ENCODE measurements at places on chromosomes 3 and 15.

DNA sequence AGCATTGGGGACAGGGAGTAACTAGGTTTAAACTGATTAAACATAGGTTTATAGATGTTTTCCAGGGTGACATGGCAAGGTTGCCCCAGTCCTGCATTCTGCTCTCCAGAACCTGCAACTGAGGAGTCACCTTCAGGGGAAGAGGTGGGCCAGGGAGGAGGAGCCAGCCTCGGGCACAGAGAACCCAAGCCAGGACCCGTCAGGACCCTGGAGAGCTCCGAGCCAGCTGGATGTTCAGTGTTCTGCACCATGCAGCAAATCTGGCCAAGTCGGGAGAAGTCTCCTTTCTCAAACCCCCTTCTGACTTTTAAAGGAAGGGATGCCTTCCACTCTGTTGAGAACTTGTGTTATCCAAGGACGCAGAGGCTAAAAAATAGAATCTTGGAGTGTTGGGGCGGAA is 62.1 kb upstream of the SLC6A11 start:
- no peak for DNase-seq

GRCh38 chr3:152496716-152497115 is 228.0 kb downstream of the MBNL1 start:
- no peak for DNase-seq

GRCh38 chr3:32238453-32239306 is at the start of gene CMTM8:
TSS of gene CMTM8 (plus strand) at chr3:32238680. CDS start at chr3:32238973, 293 bp downstream.
- peak; percentile 19 for DNase-seq

DNA sequence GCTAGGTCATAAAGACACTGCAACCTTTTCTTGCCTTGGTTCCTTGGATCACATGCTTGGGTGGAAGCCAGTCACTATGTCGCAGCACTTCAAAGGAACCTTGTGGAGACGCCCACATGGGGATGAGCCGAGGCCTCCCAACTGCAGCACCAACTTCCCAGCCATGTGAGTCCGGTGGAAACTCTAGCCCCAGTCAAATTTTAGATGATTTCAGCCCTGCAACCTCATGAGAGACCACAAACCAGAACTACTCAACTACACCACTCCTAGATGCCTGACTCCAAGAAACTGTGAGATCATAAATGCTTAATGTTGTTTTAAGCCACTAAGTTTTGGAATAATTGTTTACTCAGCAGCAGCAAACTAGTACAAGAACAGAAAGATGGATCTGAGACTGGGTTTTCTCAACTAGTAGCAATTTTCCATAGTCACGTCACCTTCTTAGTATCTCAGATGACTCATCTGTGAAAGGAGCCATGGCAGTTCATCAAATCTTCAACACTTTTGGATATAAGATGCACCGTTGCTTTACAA is 86.5 kb downstream of the MB21D2 start:
- no peak for DNase-seq

GRCh38 chr3:50193286-50193685 is 1.9 kb downstream of the GNAT1 start:
- DNase-seq, result no peak

DNA sequence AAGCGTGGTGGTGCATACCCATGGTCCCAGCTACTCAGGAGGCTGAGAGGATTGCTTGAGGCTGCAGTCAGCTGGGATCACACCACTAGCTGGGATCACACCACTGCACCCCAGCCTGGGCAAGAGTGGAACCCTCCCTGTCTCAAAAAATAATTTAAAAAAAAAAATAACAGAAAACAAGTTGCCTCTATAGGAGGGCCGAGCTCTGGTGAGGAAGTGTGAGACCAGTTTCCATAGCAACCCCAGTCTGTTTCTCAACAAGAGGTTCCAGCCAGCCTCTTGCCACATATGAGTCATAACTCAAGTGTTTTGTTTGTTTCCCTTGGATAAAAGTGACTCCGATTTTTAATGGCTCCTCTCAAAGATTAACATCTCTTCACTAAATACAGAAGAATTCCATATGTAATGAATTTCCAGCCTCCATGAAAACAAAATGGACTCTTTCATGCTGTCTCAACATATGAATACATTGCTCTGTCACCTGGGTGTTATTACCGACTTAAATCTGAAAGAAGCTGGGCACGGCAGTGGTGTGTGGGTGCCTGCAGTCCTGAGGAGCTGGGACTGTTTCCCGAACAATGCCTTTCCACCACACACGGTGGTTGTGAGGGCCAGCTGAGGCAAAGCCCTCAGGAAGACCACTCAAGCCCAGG is 19.7 kb downstream of the TMEM43 start:
- DNase-seq, result peak; percentile 36

- no peak for DNase-seq
Measured at GRCh38 chr3:144289057-144289456, 317.4 kb downstream of the DIPK2A start.

DNA sequence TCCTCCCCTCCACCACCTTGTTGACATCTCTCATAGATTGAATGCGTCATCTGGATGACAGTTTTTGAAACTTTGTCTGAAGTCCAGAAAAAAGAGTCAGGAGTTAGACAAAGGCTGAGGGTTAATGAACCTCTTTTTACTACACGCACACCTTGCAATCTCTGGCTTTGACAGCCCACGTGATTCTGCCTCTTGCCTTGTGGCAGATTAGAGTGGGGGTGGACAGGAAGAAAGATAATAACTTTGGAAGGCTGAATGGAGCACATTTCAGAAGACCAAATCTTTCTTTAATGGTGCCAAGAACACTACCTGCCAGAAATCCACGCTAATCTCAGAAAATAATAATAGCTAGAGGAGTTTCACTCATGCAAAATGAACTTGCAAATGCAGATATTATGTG is 327.9 kb upstream of the TRIM42 start:
- no peak for DNase-seq

DNA sequence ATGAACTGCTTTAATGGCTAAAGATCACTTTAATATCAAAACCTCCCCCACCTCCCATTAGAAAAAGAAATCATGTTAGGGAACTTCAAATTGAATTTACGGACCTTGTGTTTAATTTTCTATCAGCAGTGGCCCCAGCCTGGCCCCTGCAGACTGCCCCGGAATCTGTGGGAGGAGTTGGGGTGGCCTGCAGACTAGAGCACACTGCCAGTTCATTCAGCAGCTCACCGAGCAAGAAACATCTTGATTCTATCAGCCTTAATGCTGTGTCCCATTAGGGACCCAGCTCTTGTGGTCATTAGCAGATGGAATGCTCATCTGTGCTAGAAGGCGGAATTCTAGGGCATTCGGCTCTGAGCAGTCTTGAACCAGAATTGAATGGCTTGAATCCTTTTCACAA is 54.2 kb downstream of the FLNB start:
- DNase-seq, result no peak

DNA sequence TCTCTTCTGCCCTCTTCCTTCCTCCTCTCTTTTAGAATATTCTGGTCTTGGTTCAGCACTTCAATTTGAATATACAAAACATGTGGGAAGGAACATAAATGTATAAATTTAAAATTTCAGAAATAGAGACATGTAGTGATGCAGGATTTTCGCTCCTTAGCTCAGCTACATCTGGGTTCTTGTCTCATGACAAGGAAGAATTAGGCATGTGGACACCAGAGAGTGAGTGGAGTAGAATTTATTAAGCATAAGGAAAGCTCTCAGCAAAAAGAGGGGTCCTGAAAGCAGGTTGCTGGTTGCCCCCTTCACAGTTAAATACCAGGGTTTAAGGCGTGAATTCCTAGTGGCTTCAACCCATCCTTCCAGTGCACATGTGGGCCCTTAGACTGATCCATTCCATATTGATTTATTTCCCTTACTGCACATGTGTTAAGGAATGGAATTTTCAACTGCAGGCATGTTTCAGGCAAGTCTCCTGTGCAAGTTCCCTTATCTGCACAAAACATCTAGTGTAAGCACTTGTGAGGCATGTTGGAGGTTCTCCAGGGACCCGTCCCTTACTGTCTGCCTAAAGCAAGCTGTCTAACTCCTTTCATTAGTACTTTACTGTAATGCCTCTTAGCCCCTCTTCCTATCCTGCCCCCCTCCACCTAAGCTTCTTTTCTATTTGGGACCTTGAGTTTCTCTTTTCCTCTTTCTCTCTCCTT is 133.2 kb upstream of the STRIT1 start:
- DNase-seq, result no peak

DNA sequence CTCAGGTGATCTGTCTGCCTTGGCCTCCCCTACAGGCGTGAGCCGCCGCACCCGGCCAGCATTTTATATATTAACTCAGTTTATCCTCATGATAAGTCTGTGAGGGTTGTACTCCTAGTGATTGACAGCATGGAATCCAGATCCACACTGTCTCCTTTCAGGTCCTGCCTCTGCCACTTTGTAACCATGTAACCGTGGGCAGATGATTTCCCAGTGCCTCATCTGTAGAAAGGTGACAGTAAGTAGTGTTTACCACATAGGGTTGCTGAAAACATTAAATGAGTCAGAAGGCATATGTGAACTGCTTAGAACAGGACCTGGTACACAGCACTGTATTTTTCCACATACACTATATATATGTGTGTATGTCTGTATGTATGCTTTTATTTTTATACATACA is 2.4 kb downstream of the FYTTD1 start:
- DNase-seq, result no peak

GRCh38 chr3:194399874-194400411 is 877 bp upstream of the GP5 start:
- DNase-seq, result no peak

- DNase-seq, result no peak
Measured at GRCh38 chr3:177742273-177742672, 545.0 kb upstream of the TBL1XR1 start.

- DNase-seq, result no peak
Measured at GRCh38 chr3:14434498-14435151, 32.2 kb downstream of the SLC6A6 start.

GRCh38 chr3:168598250-168598649 is 502.5 kb upstream of the GOLIM4 start:
- DNase-seq, result no peak

GRCh38 chr15:89627256-89627970 is 27.9 kb downstream of the KIF7 start:
- DNase-seq, result no peak

DNA sequence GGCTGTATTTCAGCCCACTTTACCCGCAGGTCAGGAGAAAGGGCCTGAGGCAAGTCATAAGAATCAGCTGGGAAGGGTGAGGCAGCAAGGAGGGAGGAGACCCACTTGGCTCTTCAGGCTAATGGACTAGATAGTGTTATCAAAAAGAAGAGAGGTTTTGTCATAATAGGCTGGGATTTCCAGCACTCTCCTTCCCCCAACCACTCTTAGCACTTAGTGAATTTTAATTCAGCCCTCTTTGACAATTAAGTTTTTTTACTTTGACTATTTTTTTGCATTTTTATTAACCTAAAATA is 771 bp downstream of the MPI start:
- DNase-seq, result no peak
